ENCODE measurements at places on chromosomes 12 and 14.
A peak's percentile ranks its signal among the peaks of the same experiment; 100 is the strongest.

GRCh38 chr12:18135509-18135908 is 45.5 kb upstream of the RERGL start:
- no peak for DNase-seq

DNA sequence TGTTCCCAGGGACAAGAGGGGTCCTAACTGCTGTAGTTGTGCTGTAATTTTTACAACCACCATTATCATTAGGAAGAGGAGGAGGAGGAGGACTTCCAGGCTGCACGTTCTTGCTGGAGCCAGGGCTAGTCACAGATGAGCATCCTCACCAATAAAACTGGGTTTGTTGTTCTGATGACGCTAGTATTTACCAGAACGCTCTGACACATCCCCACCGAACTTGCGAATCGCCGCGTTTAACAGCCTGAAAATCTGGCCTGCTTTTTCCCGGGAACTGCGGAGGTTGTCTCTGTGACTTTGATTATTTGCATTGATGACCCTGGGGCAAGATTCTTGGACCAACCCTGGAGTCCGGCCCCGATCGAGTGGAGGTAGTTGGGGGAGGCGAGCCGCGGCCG is 10.2 kb downstream of the TBX5 start:
- DNase-seq = no peak

DNA sequence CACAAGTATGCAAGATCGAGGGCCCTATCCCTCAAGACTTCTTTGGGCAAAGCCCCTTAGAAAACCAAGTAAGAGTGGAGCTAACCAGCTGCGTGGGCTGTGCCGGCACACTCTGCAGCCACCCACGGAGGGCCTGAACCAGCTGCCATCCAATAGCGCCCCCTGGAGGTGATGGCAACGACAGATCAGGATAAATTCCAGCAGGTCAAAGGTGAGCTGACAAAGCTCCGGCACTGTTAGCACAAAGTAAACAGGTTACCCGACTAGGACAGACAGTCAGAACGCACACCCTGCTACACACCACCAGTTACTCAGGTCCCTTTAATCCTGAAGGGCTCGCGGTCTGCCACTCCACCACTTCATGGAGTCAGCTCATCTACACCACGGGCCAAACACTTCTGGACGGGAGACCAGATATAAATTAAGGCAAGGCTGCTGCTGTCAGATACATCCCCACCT is 4.9 kb downstream of the ZBTB39 start:
- peak; percentile 22 for DNase-seq

- DNase-seq = no peak
Observed at GRCh38 chr12:109857715-109858114, 22.6 kb downstream of the GLTP start.
